Myocyte (in vitro differentiated cells): ENCODE measurements at places on chromosomes 2 and 18. TPM values are rescaled to one million over a fixed set of nuclear protein-coding genes. Genes with fewer than 3 reads are reported as not detected.

Gene RTP5
- 0.08 TPM in 1 of 2 replicates, not detected in the other for total RNA-seq

Gene PROM2
- 0.64 and 0.83 TPM in 2 replicates for total RNA-seq

Gene EMILIN1
- total RNA-seq: 4.3 and 6.8 TPM in 2 replicates

Gene CTAGE1
- 0.05 TPM in 1 of 2 replicates, not detected in the other for total RNA-seq

Gene KCNS3
- 8.8 and 18.0 TPM in 2 replicates for total RNA-seq

Gene GNAL
- total RNA-seq: 0.36 and 1.2 TPM in 2 replicates

Gene TMEM163
- total RNA-seq: not detected in 2 replicates

Gene MTHFD2
- 52.9 and 66.1 TPM in 2 replicates for total RNA-seq

Gene ABCA12
- 0.05 and 0.10 TPM in 2 replicates for total RNA-seq

Gene SLC9A4
- 0.24 and 0.42 TPM in 2 replicates for total RNA-seq

Gene BUB1
- 2.1 and 5.8 TPM in 2 replicates for total RNA-seq

Gene C2orf66
- not detected in 2 replicates for total RNA-seq

Gene DLX1
- total RNA-seq: 0.78 and 0.94 TPM in 2 replicates

Gene GLI2
- 0.68 and 0.86 TPM in 2 replicates for total RNA-seq

Gene GPAT2
- total RNA-seq: not detected in 2 replicates

Gene DLGAP1
- total RNA-seq: 0.75 and 1.4 TPM in 2 replicates

Gene PLGLB2
- 2.7 and 5.3 TPM in 2 replicates for total RNA-seq

Gene NTSR2
- not detected in 2 replicates for total RNA-seq

Gene TRAK2
- 34.3 and 47.9 TPM in 2 replicates for total RNA-seq

Gene CD8B2
- total RNA-seq: not detected in 2 replicates

Gene MYOM1
- 39.9 and 120 TPM in 2 replicates for total RNA-seq

Gene ANKRD53
- 1.5 TPM in 1 of 2 replicates, not detected in the other for total RNA-seq

Gene GKN2
- total RNA-seq: not detected in 2 replicates

Gene DTNA
- 50.3 and 74.3 TPM in 2 replicates for total RNA-seq

Gene ATP9B
- total RNA-seq: 11.2 and 18.7 TPM in 2 replicates

Gene SPP2
- not detected in 2 replicates for total RNA-seq

Gene ADCYAP1
- not detected in 2 replicates for total RNA-seq

Gene MYO7B
- total RNA-seq: 0.16 TPM in 1 of 2 replicates, not detected in the other

Gene PLA2R1
- 5.6 and 6.0 TPM in 2 replicates for total RNA-seq

Gene POTEC
- total RNA-seq: not detected in 2 replicates

Gene OR6B2
- not detected in 2 replicates for total RNA-seq

Gene IRS1
- total RNA-seq: 32.3 and 38.1 TPM in 2 replicates

Gene DPP10
- not detected in 2 replicates for total RNA-seq

Gene SERPINB12
- total RNA-seq: 0.68 and 1.9 TPM in 2 replicates

Gene PAX3
- total RNA-seq: 2.2 and 2.7 TPM in 2 replicates

Gene RPL37A
- total RNA-seq: 698 and 845 TPM in 2 replicates

Gene OSR1
- 2.5 TPM in 2 replicates for total RNA-seq

Gene CFAP65
- 0.05 TPM in 1 of 2 replicates, not detected in the other for total RNA-seq

Gene RIF1
- 29.8 and 31.4 TPM in 2 replicates for total RNA-seq

Gene LINC00305
- total RNA-seq: not detected in 2 replicates
